Endodermal cell (in vitro differentiated cells): ENCODE measurements at places on chromosomes 5 and 9. TPM values are rescaled to one million over a fixed set of nuclear protein-coding genes. Genes with fewer than 3 reads are reported as not detected.

The BARHL1 gene
- total RNA-seq = not detected in 2 replicates

The STKLD1 gene
- 0.68 to 2.0 TPM in 2 of 3 replicates, not detected in the other for total RNA-seq

The UNC5A gene
- total RNA-seq = 0.84 and 1.4 TPM in 2 replicates

The PRRT1B gene
- total RNA-seq = 35.2 and 42.9 TPM in 2 replicates

The CNTNAP3B gene
- 5.8 and 6.1 TPM in 2 replicates for total RNA-seq

The GPX3 gene
- 44.7 and 44.9 TPM in 2 replicates for total RNA-seq

The OTULINL gene
- total RNA-seq = 3.2 to 8.9 TPM (median 5.3 TPM) in 3 replicates

The ZNF346 gene
- 22.8 to 38.6 TPM (median 34.3 TPM) in 3 replicates for total RNA-seq

The ZNF300 gene
- 11.3 and 12.1 TPM in 2 replicates for total RNA-seq

The MAMDC4 gene
- total RNA-seq = 6.8 to 11.0 TPM (median 10.6 TPM) in 3 replicates

The TMEM252 gene
- total RNA-seq = not detected in 2 replicates

The DUSP1 gene
- total RNA-seq = 10.3 to 25.8 TPM (median 11.0 TPM) in 3 replicates

The TIMD4 gene
- not detected in 3 replicates for total RNA-seq

The LRRC19 gene
- not detected in 3 replicates for total RNA-seq

The ANKRD18A gene
- total RNA-seq = 5.0 to 10.2 TPM (median 5.3 TPM) in 3 replicates

The PCDHGA1 gene
- total RNA-seq = 0.31 to 0.38 TPM (median 0.38 TPM) in 3 replicates

The EIF4E1B gene
- 0.96 to 2.2 TPM (median 2.0 TPM) in 3 replicates for total RNA-seq

The PKD2L2 gene
- total RNA-seq = not detected in 3 replicates

DNA sequence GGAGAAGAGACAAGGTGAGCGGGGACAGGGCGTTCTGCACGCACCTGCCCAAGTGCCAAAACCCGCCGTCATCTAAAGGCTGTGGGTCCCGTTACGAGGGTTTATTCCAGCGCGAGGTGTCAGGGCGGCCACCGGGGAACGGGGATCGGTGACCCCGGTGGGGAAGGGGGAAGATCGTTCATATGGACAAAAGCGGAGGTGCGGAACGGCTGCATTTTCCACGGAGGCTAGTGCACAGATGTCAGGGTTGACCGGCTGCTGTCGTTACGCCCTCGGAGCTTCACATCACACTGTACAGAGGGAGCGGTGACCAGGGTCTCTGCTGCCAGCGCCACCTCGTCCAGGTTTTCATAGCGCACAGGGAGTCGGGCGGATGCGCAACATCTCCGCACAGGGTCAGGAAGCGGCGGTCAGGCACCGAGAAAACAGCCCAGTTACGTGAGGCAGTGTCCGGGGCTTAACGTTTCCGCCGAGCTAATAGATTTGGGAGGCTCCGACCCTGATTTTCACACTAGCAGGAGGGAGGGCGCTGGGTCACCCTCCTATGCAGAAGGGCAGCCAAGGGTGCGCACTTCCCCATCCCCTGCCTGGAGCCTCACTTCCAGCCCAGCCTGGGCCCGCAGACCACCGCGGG lies 13.5 kb downstream of the BTNL9 start:
- DNase-seq = peak; percentile 70

DNA sequence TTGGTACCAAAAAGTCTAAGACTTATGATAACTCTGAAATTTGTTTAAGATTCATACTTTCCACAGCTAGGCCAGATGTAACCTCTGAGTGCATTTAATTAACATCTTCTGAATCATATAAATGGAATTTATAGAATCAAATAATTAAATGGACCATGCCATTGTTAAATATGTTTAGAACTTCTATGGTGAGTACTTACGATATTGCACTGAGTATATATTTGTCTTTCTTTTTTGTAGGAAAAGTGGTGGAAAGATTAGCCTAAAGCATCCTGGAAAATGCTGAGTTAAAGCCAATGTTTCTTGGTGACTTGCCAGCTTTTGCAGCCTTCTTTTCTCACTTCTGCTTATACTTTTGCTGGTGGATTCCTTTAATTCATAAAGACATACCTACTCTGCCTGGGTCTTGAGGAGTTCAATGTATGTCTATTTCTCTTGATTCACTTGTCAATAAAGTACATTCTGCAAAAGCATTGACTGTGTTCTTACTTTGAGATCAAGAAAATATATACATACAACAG lies 11.9 kb downstream of the SPINK6 start:
- no peak for DNase-seq

- peak; percentile 82 for DNase-seq
Measured at GRCh38 chr5:176542596-176543427, 5.6 kb upstream of the RNF44 start.

DNA sequence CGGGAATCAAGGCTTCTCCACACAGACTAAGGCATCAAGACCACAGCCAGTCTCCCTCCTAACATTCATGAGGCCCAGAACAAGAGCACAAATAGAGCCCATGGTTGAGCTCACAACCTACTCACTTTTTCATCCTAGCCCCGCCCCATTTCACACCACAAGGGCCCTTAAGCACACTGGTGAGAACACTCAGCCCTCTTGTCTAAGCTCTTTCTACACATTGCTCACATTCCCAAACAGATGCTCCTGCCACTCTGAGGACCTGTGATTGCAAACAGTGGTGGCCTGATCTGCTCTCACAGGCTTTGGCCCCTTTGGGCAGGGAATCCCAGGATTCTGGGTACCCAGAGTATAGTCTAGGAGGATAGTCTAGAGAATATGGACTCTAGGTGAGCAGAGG lies 54.0 kb downstream of the FEM1C start:
- no peak for DNase-seq

DNA sequence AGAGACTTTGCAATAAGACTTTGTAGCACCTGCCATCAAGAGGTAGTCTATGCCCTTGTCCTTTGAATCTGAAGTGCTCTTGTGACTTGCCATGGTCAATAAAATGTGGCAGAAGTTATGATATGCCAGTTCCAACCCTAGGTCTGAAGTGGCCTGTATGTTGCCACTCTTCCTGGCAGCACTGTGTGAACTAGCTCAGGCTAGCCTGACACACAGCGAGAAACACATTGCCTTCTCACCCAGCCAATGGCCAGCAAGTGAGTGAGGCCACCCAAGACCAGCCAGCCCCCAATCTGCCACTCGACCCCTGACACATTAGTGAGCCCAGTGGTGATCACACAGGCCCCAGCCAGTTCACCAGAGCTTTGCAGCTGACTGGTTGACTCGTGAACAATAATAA lies 52.7 kb upstream of the OSMR start:
- DNase-seq = no peak

GRCh38 chr9:12817702-12818101 lies 42.9 kb downstream of the LURAP1L start:
- peak; percentile 68 for DNase-seq

GRCh38 chr9:72213906-72214305 lies 64.7 kb downstream of the GDA start:
- DNase-seq = no peak

DNA sequence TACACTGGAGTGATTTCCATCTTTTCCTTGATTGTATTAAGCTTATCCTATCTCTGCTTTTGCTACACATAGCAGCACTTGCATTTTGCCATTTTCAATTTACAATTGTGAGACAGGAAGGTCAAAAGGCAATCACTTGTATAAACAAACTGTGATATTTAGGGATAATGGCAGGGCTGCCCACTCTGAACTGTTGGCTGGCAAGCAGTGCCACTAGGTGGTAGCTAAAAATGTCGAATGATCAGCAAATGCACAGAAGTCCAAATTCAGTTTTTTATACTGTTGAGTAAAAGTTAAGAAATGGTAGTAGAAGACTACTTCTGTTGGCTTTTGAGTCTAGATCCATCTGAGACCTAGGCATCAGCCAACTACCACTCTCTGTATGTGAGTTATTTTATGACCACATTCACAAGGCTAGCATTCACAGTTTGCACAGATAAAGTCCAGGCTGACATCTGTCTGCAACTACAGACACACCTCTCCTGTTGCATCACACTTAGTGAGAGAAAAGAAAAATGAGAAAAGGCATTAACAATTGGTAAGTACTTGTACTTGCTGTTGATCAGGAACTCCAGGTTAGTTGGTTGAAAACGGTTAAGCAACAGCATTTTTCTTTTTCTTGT lies 108.8 kb upstream of the ASTN2 start:
- DNase-seq = no peak

- DNase-seq = no peak
Measured at GRCh38 chr5:67679184-67679841, 482.7 kb upstream of the CD180 start.

- no peak for DNase-seq
Measured at GRCh38 chr5:10585518-10585915, 21.6 kb downstream of the ANKRD33B start.

GRCh38 chr5:114319236-114319635 lies 42.6 kb upstream of the KCNN2 start:
- DNase-seq = no peak

GRCh38 chr9:18688581-18689565 lies 214.9 kb downstream of the ADAMTSL1 start:
- no peak for DNase-seq

DNA sequence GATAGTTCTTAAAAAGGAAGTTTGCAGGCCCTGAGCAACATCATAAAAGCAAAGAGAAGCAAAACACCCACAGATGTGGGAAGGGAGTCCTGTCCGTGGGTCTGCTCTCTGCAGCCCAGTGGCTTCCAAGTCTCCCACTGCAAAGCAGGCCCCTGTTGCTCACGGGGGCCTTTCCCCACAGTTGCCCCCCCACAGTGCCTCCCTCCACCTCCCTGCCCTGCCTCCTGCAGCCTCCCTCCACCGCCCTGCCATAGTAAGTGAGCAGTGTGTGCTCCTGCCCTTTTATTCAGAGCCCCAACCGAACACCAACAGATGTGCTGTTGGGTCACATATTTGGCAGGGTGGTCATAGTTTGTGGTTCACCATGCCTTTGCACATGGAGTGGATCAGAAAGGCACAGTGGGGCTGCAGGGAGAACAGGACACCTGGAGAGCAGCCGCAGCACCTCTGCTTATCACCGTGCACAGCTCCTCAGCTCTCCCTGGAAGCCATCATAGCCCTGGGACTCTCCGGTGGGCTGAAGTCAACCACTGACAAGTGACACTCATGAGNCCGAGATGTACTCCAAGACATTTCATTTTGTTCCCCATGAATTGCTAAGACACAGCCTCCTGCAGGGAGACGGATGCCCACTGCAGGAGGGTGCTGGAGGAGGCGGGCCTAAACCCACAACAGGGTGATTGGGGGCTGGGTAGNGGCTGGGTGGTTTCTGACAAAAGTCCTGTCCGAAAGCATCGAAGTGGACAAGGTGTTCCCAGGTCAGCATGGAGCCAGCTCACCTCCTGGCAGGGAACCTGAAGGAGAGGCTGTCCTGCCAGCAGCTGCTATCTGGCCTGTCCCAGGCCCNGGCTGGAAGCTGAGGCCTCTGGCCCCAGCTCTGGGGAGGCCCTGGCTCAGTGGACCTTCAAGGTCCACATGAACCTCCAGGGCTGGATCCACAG lies 278.9 kb downstream of the GADD45G start:
- DNase-seq = peak; percentile 40

DNA sequence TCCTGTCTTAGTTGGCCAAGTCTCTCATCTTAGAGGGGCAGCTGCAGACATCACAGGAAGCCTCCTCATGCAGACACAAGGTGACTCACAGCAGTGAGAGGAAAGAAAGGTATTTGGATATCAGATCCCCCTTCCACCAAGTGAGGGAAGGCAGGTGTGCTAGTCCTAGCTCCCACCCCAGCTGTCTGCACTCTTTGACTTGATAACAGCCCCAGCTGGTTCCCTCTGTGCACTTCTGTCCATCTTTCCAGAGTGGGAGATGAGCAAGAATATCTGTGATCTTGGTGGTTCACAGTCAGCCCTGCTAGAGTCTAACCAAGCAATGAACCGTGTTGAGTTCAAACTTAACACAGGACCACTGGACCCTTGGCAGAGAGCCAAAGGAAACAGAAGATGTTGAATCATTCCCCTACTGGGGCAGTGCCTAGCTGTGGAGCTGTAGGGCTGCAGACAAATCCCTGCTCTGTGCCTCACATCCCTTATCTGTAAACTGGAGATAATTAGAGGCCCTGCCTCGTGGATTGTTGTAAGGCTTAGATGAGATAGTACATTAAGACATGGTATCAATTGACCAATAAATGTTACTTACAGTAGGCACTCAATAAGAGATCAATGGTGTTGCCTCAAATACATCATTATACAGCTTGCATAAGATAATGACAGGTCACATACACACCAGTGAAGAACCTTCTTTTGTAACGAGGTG lies 39.1 kb downstream of the SH3RF2 start:
- DNase-seq = no peak

DNA sequence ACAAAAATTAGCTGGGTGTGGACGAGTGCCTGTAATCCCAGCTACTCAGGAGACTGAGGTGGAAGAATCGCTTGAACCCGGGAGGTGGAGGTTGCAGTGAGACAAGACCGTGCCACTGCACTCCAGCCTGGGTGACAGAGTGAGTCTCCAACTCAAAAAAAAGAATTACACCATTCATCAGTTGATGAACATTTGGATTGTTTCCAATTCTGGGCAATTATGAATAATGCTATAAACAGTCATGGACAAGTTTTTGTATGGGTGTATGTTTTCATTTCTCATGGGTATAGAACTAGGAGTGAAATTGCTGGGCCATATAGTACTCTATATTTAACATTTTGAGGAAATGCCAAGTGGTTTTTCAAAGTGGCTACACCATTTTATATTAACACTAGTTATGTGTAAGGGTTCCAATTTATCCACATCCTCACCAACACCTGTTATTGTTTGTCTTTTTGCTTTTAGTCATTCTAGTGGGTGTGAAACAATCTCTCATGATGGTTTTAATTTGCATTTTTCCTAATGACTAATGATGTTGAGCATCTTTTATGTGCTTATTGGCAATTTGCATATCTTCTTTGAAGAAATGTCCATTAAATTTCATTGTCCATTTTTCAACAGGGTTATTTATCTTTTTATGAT lies 9.0 kb upstream of the CCDC125 start:
- DNase-seq = no peak

DNA sequence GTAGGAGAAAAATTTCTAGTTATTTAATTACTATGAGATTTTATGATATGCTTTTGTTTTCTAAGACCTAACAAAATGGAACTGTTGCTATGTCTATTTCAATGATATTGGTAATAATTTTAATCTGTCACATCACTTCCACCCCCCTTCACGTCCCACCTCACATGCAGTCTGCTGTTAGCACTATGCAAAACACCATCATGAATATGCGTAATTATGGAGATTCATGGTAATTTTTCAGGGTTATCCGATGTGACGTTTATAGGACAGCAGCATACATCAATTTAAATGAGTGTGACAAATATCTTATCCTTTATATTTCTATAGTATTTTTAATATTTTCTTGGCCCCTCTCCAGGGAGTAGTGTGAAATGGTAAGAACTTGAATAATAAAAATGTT lies 283.8 kb upstream of the TMEM161B start:
- DNase-seq = no peak

- DNase-seq = no peak
Measured at GRCh38 chr5:35804201-35804653, 52.5 kb upstream of the IL7R start.

- no peak for DNase-seq
Measured at GRCh38 chr9:20873240-20873865, 158.1 kb downstream of the HACD4 start.

DNA sequence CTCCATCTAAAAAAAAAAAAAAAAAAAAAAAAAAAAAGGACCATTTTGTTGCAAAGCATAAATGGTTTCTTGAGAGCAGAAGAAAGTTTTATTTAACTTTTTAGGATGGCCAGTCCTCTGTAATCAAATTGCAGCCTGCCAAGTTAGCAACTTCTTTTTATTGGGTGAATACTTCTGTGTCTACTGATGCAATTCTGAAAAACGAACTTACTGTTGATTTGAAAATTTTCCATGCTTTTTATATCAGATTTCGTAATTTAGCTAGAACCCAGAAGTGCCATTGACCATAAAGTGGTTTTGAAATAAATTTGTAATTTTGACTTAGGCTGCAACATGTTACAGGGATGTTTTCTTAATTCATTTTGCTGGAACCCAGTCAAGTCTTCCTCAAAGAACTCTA lies 269.1 kb upstream of the ACTBL2 start:
- DNase-seq = no peak

- no peak for DNase-seq
Measured at GRCh38 chr5:83509540-83509939, 38.0 kb downstream of the VCAN start.
